Mesothelial cell of epicardium (in vitro differentiated cells): ENCODE measurements at places on chromosomes 6 and 20. TPM values are rescaled to one million over a fixed set of nuclear protein-coding genes. Genes with fewer than 3 reads are reported as not detected.

The HAO1 gene
- not detected in 3 replicates for total RNA-seq

The SCRT2 gene
- total RNA-seq, result not detected in 3 replicates

The OR2H1 gene
- not detected in 3 replicates for total RNA-seq

The MDFI gene
- total RNA-seq, result 146 to 149 TPM (median 148 TPM) in 3 replicates

The KCNQ5 gene
- total RNA-seq, result 4.8 to 5.4 TPM (median 5.2 TPM) in 3 replicates

The RUNX2 gene
- total RNA-seq, result 4.4 to 4.9 TPM (median 4.8 TPM) in 3 replicates

The SLC2A10 gene
- 21.7 to 23.8 TPM (median 22.2 TPM) in 3 replicates for total RNA-seq

The RPP40 gene
- total RNA-seq, result 6.8 to 7.2 TPM (median 6.9 TPM) in 3 replicates

GRCh38 chr6:45436544-45437438 lies 59.1 kb upstream of the SUPT3H start:
- no peaks in the 10 kb centered on the region for H3K27me3 ChIP-seq
- no peak for DNase-seq
- H3K27ac ChIP-seq, result peak overlapping the region; percentile 8

DNA sequence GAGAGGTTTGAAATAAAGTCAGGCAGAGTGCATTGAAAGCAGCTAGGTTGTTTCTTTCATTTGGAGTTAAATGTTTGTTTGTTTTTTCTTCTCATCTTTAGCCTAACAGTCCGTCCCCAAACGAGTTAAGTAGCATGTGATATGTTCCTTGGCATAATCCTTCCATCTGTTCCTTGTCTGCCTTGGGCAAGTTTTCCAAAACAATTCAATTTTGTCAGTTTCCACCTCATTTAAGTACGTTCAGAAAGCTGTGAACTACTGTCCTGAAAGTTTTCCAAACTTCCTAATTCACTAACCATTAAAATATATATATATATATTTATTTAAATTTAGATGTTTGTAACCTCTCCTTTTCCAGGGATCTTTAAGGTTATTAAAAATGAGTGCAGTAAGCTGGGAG lies 61.8 kb upstream of the HDAC2 start:
- H3K4me3 ChIP-seq, result no peak overlapping the region
- no peaks in the 10 kb centered on the region for H3K4me1 ChIP-seq
- H3K27me3 ChIP-seq, result no peaks in the 10 kb centered on the region

DNA sequence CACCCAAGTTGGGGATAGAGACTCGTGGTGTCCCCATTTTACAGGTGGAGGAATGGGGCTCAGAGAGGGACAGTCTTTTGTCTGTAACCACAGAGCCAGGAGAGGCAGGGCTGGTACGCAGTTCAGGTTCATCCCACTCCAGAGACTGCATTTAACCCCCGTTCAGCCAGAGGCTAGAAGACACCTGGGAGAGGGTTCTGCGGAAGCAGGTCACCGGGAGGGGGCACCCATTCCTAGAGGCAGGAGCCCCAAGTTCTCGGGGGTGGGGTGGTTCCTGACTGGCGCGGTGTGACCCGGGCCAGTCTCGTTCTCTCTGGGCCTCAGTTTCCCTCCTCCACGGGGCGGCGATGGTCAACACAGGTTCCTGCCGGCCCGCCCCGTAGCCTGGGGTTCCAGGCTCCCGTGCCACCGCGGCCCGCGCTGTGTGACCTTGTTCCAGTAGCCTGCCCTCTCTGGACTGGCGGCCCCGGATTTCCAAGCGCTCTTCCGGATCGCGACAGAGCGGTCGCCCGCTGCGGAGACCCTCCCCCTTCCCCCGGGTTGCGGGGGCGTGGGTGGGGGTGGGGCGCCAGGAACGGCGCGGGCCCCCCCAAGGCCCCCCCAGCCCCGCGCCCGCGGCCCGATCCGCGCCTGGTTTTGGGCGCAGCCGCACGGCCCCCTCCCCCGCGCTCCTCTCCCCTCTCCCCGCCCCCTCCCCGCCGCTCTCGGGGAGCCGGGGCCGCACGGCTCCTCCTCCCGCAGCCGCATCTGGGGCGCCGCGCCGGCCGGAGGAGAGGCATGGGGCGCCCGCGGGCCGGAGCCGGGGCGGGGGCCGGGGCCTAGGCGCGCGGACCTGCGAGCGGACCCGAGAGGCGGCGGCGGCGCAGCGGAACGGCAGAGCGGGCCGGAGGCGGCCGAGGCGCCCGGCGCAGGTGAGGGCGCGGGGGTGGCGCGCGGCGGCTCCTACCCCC lies at the start of gene DLGAP4:
Gene DLGAP4 (plus strand): TSS at position 738 of the 950 bp plus-strand sequence. CDS start 125,379 bp downstream, outside the sequence.
- peaks cover 6% of the 10 kb centered on the region for H3K4me1 ChIP-seq
- H3K27ac ChIP-seq, result no peak within 1 kb of the TSS
- no peaks in the 10 kb centered on the region for H3K36me3 ChIP-seq

- no peak overlapping the region for H3K4me3 ChIP-seq
- H3K27me3 ChIP-seq, result no peaks in the 10 kb centered on the region
- no peaks in the 10 kb centered on the region for H3K4me1 ChIP-seq
- H3K36me3 ChIP-seq, result no peaks in the 10 kb centered on the region
- no peak for DNase-seq
Measured at GRCh38 chr6:15712797-15713196, 50.0 kb upstream of the DTNBP1 start.

DNA sequence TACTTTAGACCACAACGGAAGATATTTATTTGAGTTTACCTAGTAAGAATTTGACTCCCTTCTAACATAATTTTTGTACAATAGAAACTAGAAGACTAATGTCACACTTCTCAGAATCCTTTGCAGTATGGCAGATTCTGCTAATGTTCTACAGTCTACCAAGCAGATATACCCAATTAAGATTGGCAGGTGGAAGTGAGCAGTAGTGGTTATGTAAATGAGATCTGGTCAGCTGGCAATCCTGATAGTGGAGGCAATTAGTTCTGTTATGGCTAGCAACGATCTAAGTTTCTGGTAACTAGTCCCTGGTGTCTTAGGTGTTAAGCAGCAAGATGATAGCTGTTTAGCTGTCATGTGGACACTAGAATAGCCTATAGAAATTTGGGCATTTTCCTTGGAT lies 101.0 kb downstream of the CENPW start:
- no peaks in the 10 kb centered on the region for H3K27me3 ChIP-seq
- peaks cover 2% of the 10 kb centered on the region for H3K36me3 ChIP-seq
- H3K4me1 ChIP-seq, result peaks cover 14% of the 10 kb centered on the region
- no peak overlapping the region for H3K27ac ChIP-seq
- no peak for DNase-seq
- no peak overlapping the region for H3K4me3 ChIP-seq

- H3K4me1 ChIP-seq, result peaks cover 21% of the 10 kb centered on the region
- H3K36me3 ChIP-seq, result peaks cover 2% of the 10 kb centered on the region
- no peak for DNase-seq
- H3K27me3 ChIP-seq, result no peaks in the 10 kb centered on the region
- no peak overlapping the region for H3K4me3 ChIP-seq
- no peak overlapping the region for H3K27ac ChIP-seq
Measured at GRCh38 chr20:18005990-18006364, 37.2 kb downstream of the MGME1 start.

GRCh38 chr6:3789018-3789895 lies 37.7 kb upstream of the PXDC1 start:
- H3K27me3 ChIP-seq, result no peaks in the 10 kb centered on the region
- peaks cover 1% of the 10 kb centered on the region for H3K4me1 ChIP-seq
- H3K27ac ChIP-seq, result no peak overlapping the region

DNA sequence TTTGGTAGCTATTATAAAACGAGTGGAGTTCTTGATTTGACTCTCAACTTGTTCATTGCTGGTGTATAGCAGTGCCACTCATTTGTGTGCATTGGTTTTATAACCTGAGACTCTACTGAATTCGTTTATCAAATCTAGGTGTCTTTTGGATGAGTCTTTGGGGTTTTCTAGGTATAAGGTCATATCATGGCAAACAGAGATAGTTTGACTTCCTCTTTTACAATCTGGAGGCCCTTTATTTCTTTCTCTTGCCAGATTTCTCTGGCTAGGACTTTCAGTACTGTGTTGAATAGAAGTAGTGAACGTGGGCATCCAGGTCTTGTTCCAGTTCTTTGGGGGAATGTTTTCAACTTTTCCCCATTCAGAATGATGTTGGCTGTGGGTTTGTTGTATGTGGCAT lies 38.8 kb downstream of the SUMO4 start:
- no peak for DNase-seq
- no peaks in the 10 kb centered on the region for H3K27me3 ChIP-seq
- H3K36me3 ChIP-seq, result no peaks in the 10 kb centered on the region
- peaks cover 31% of the 10 kb centered on the region for H3K4me1 ChIP-seq
- no peak overlapping the region for H3K27ac ChIP-seq

GRCh38 chr6:142946181-142946923 lies 1.4 kb upstream of the HIVEP2 start:
- H3K27me3 ChIP-seq, result no peaks in the 10 kb centered on the region
- H3K36me3 ChIP-seq, result no peaks in the 10 kb centered on the region
- H3K4me3 ChIP-seq, result peak overlapping the region; percentile 85
- H3K4me1 ChIP-seq, result peaks cover 28% of the 10 kb centered on the region

- H3K36me3 ChIP-seq, result peaks cover 5% of the 10 kb centered on the region
- H3K4me1 ChIP-seq, result peaks cover 43% of the 10 kb centered on the region
- no peaks in the 10 kb centered on the region for H3K27me3 ChIP-seq
- H3K4me3 ChIP-seq, result no peak overlapping the region
- peak overlapping the region; percentile 74 for H3K27ac ChIP-seq
Measured at GRCh38 chr20:38049800-38050199, 16.3 kb downstream of the RPRD1B start.

DNA sequence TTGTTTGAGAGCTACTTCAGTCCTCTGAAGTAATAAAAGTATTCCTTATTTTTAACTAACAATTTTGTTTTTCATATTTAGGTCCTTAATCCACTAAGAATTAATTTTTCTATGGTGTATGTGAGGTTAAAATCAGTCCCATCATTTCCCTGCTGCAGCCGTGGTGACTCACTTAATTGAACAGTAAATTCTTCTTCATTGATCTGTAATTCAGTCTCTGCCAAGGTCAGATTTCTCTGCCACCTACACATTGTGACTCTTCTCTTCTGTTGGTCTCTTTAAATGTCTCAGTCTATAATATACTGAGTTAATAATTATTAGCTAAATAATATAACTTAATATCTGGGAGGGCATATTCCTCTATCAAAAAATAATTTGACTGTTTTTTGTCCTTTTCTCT lies 262.3 kb downstream of the UTRN start:
- no peaks in the 10 kb centered on the region for H3K27me3 ChIP-seq
- peaks cover 61% of the 10 kb centered on the region for H3K36me3 ChIP-seq

DNA sequence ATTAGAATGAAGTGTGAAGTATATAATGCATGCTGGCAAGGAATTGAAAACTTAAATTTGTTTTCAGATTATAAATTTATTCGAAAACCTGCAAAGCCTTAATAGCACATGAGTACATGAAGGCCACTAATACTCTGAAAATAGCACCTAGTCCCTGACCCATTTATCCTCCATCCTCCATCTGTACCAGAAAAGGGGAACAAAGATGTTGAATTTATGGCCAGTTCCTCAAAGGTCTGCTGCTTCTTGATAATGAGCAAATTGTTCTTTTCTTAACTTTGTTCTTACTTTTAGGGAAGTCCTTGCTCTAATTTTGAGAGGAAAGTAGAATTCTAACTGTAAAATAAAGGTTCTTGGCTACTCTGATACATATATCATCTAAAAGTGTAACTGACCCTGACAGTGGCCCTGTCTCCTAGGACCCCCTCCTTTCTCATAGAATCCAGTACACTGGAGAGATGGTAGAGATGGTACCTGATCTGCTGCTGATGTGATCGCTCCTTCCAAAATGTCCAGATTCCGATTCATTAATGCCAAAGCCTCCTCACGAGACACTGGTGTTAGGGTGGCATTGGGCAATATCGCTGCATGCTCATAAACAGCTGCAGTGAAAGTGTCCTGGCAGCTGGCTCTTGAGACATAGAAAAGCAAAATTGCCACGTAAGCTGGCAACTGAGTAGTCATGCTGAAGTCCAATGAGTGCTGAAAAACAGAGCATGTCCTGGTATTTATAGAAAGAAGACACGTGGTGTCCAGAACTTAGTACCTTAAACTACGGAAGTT lies at the start of gene VNN1:
Gene VNN1 (minus strand): TSS at position 704 of the 783 bp plus-strand sequence. CDS start 20 bp downstream, at position 684.
- no peak for DNase-seq
- no peak within 1 kb of the TSS for H3K4me3 ChIP-seq
- no peaks in the 10 kb centered on the region for H3K36me3 ChIP-seq
- peaks cover 4% of the 10 kb centered on the region for H3K4me1 ChIP-seq

DNA sequence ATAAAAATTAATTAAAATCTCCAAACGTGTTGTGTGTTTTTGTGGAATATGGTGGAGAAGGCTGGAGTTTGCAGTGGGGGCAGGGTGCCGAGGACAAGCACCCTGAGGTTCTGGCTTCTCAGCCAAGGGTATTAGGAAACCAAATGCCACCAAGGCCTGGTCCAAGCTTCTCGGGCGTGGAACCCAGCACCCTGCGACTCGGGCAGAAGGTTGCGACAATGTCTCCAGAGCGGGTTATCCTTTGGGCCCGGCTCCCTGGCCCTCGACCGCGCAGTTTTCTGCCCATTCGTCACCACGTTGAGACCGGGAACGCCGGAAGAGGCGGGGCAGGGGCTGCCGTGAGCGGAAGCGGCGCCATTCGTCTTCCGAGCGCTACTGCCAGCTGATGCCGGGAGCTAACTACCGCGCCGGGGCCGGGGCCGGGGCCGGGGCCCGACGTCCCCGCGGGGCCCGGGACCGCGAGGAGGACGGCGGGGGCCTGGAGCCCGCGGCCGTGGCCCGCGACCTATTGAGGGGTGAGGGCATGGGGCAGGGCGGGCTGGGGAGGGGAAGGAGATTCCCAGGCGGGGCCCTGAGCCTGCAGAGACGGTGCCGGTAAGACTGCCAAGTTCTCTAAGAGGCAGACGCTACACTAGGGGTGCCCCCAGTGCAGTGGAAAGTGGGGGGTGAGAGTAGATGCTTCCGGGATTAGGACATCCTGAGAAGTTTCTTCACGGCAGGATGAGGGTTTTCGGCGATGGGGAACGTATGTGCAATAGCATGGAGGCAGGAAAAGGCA lies at the start of gene RRP36:
Gene RRP36 (plus strand): TSS at position 354 of the 778 bp plus-strand sequence. CDS start 32 bp downstream, at position 386.
- no peaks in the 10 kb centered on the region for H3K27me3 ChIP-seq
- DNase-seq, result peak; percentile 54
- H3K36me3 ChIP-seq, result peaks cover 24% of the 10 kb centered on the region
- H3K4me3 ChIP-seq, result peak within 1 kb of the TSS; percentile 95
- H3K4me1 ChIP-seq, result peaks cover 4% of the 10 kb centered on the region

DNA sequence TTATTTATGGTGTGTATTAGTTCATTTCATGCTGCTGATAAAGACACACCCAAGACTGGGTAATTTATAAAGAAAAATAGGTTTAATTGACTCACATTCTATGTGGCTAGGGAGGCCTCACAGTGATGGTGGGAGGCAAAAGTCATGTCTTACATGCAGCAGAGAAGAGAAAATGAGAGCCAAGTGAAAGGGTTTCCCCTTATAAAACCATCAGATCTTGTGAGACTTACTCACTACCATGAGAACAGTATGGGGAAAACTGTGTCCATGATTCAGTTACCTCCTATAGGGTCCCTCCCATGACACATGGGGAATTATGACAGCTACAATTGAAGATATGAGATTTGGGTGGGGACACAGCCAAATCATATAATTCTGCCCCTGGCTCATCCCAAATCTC lies 150.0 kb upstream of the AHI1 start:
- no peaks in the 10 kb centered on the region for H3K27me3 ChIP-seq
- DNase-seq, result no peak
- no peak overlapping the region for H3K4me3 ChIP-seq
- no peaks in the 10 kb centered on the region for H3K4me1 ChIP-seq
- no peak overlapping the region for H3K27ac ChIP-seq

GRCh38 chr6:168906391-168906790 lies 347.3 kb downstream of the THBS2 start:
- no peak overlapping the region for H3K27ac ChIP-seq
- no peaks in the 10 kb centered on the region for H3K27me3 ChIP-seq
- no peak for DNase-seq
- no peaks in the 10 kb centered on the region for H3K36me3 ChIP-seq

GRCh38 chr6:15260099-15260821 lies 14.4 kb downstream of the JARID2 start:
- peaks cover 77% of the 10 kb centered on the region for H3K4me1 ChIP-seq
- DNase-seq, result no peak
- no peaks in the 10 kb centered on the region for H3K27me3 ChIP-seq
- peaks cover 1% of the 10 kb centered on the region for H3K36me3 ChIP-seq
- H3K27ac ChIP-seq, result peak overlapping the region; percentile 13
- no peak overlapping the region for H3K4me3 ChIP-seq
